ENCODE measurements at places on chromosomes 12 and 14.

DNA sequence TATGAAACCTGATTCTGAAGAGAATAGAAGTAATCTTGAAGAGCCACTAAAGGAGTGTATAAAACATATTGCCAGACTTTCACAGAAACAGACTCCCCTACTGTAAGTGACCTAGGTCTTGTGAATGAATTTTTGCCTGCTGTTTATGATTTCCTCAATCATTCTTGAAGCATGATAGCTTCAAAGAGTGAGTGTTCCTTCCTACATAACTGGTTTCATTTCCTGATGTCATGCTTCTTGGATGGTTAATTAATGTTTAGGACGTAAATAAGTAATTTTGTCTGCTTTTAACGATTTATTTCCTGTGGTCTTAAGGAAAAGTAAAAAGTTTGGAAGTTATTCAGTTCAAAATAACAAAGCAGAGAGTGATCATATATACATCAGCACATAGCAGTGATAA lies 129.8 kb downstream of the PIK3C2G start:
- no peak for DNase-seq

GRCh38 chr12:29148596-29148910 lies 525 bp upstream of the FAR2 start:
- DNase-seq: no peak

GRCh38 chr14:92441751-92442504 lies 71.7 kb upstream of the RIN3 start:
- no peak for DNase-seq

GRCh38 chr12:11961686-11962085 lies 109.1 kb upstream of the BCL2L14 start:
- DNase-seq: no peak

- no peak for DNase-seq
Measured at GRCh38 chr12:82904219-82904790, 217.6 kb downstream of the TMTC2 start.

DNA sequence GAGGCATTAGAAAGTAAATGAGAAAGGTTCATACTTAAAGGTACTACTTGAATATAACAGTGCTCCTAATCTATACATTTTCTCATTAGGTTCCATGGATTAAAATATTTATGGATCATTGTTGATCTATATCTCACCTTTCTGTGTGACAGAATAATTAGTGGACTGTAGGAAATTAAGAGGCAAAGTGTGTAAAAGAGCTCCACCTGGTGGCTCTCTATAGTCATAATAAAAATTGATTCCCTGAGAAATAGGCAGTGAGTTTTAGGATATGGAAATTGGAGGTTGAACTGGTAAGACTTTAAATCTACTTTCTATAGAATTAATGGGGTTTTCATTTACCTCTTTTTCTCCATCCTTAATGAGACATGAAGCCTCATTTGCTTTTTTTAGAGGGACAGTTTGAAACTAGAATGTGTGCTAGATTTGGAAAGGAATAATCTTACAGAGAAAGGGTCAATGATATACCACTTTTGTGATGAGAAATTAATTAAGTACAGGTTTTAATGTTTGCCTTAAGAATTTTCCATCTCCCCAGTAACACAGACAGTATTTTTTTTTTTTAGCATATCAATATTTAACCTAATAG lies 11.8 kb upstream of the DERA start:
- no peak for DNase-seq

DNA sequence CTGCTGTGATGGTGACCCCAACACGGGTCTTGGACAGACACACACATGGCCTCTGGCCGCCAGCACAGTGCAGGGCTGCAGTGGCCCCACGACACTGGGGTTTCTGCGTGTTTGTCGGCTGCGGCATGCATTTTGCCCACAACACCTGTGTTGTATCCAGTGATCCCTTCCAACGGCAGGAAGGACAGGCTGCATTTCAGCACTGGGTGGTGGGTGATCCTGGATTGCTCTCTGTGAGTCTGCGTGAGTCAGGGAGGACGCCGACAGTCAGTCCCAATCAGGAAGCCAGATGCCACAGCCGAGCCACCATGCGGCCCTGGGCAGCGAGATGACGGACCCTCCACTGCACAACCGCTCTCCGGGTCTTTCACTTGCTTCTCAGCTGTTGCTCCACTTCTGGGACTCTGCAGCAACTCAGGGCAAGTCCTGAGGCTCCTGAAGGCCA lies 20.6 kb downstream of the LRTM2 start:
- DNase-seq: no peak

- no peak for DNase-seq
Measured at GRCh38 chr12:58086006-58086405, 144.6 kb downstream of the ATP23 start.

GRCh38 chr14:91272341-91273272 lies 28.1 kb upstream of the GPR68 start:
- DNase-seq: no peak

GRCh38 chr14:90815822-90816662 lies at the start of gene TTC7B:
TTC7B (minus strand) TSS chr14:90816430; CDS start chr14:90816295, 135 bp downstream.
- peak; percentile 7 for DNase-seq

DNA sequence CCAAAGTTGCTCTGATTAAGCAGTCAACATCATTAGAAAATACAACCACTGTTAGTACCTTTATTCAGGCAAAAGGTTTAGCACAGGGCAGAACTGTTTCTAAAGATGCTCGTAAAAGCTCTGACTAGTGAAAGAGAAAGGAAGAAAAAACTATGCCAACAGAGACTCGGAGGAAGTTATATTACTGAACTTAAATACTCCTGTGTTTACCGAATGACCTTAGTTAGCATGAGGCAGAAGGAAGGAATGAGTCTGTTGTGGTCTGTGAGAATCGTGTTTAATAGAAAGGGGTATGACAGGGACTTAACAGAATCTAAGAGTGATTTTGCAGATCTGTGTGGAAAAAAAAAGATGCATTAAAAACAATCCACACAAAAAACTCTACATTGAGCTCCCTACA lies 84.1 kb upstream of the OVCH1 start:
- no peak for DNase-seq

- no peak for DNase-seq
Measured at GRCh38 chr12:89589753-89590152, 63.9 kb upstream of the POC1B start.

DNA sequence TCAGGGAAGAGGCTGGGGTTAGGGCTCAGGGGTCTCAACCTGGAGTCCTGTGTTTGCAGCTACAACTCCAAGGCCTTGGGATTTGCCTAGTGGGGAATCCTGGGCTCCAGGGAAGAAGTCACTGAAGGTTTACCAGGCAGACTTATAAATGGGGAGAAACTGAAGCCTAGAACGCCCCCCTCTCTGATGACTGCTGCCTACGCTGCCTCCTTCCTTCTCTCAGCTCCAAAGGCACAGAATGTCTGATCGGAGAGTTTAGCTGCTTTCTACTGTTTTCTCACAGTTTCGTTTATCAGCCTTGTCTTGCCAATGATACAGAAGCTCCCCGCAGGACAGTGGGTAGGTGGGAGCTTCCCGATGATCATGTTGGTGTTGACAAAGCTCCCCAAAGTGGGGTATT lies 101.7 kb downstream of the CACNA1C start:
- DNase-seq: no peak

DNA sequence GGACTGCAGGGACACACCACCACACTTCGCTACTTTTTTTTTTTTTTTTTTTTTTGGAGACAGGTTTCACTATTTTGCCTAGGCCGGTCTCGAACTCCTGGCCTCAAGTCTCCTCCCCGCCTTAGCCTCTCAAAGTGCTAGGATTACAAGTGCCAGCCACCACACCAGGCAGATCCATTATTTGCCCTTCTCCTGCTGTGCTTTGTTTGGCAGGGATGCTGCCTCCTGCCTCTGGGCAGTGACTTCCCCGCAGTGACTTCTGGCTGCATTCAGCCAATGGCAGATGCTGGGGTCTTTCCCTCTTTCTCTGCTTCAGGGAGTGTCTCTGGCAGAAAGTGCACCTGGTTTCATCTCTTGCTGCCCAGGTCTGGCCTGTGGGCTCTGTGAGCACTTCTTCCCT lies 6.7 kb upstream of the MORN3 start:
- DNase-seq: no peak

DNA sequence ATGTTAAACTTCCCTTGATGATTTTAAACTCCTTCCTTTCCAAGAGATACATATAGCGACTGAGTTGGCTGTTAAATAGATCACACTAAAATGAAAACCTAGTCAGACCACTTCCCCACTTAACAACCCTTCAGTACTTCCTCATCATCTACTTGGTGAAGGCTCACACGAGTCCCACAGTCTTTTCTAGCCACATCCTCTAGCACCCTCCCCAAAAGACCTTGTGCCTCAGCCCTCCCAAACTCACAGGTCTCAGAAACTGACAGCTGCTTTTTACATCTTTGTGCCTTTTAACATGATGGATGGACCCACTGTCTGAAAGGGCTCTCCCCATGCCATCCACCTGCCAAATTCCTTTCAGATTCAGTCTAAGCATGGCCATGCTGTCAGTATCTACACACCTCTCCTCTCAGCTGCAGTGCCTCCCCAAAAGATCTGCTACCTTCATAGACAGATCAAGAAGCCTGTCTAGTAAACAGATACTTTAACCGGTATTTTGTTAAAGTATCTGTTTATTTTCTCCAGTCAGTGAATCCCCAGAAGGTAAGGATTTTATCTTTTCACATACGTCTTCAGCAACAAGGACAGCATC lies 65.1 kb upstream of the GPHB5 start:
- peak; percentile 1 for DNase-seq

GRCh38 chr12:123289911-123290310 lies 18.3 kb upstream of the CDK2AP1 start:
- DNase-seq: no peak

- DNase-seq: no peak
Measured at GRCh38 chr14:23941230-23941629, 12.3 kb upstream of the DHRS4 start.

GRCh38 chr12:52708010-52708409 lies 4.7 kb upstream of the KRT77 start:
- no peak for DNase-seq

DNA sequence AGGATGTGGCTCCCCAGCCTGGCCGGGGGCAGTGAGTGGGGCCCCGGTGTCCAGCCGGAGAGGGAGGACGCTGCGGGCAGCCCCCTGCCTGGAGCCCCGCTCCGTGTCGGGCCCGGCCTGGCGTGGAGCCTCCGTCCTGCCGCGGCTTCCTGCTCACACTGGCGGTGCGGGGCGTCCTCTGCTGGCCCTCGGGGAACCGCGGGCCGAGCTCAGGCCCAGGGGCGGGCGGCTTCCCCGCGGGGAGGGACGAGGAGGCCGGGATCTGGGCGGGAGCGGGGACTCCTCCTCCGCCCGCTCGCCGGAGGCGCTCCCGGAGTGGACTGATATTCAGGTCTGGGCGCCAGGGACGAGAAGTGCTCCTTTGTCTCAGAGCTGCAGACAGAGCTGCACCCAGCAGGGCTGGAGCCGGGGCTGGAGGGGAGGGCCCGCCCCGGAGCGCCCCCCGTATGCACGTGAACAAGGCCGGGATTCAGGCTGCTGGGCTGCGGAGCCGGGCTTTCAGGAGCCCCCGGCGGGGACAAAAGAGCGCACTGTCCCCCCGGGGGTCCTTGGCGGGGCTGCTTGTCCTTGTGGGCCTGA lies 2.2 kb downstream of the MMP17 start:
- DNase-seq: no peak

GRCh38 chr12:58424735-58425392 lies 483.5 kb downstream of the ATP23 start:
- DNase-seq: no peak

GRCh38 chr12:3681595-3682061 lies 71.3 kb downstream of the CRACR2A start:
- DNase-seq: no peak

- no peak for DNase-seq
Measured at GRCh38 chr12:18421867-18422266, 160.5 kb downstream of the PIK3C2G start.

DNA sequence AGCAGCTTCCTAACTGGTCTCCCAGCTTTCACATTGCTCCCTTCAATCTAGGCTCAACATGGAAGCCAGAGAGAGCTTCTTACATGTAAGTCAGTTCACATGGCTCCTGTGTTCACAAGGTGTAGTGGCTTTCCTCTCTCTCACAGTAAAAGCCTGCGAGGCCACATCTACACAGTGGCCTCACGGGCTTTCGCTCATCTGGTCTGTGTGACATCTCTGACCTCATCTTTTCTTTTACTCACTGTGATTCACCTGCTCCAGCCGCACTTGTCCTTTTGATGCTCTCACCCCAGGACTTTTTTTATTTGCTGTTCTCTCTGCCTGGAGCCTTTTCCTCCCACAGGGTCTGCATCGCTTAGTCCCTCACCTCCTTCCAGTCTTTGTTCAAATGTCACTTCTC lies 122.1 kb downstream of the SLC5A8 start:
- no peak for DNase-seq

DNA sequence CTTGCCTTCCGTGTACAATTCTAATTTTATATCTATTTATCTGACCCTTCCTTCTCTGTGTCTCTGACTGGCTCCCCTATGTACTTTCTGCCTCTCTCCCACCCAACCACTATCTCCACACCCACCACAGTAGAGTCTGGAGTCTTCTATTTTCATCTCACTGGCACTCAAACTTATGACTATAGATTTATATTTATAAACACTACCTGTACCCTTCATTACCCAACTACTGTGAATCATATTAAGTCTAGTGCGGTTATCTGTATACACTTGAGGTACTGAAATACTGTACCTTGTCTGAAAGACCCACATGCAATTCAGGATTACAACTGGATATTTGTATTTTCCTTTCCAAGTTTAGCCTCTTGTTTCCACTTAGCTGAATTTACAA lies 36.1 kb downstream of the ATP2B1 start:
- no peak for DNase-seq

- DNase-seq: no peak
Measured at GRCh38 chr14:43665570-43666267, 841.4 kb downstream of the FSCB start.

DNA sequence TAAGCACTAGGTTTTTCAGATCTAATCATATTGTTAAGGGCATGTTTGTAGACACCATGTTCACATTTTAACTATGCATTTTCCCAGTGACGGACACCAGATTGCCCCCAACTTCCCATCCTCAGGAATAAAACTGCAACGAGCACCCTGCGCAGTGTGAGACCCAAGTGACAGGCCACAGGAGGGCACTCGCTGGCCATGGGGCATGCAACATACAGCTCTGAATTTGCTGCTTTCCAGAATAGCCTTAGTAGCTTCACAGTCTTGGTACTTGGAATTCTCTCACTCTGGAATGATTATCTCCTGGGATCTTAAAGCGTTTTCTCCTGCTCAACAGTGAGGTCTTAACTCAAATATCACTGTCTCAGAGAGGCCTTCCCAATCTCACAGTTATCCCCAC lies 972 bp upstream of the DDX47 start:
- no peak for DNase-seq

- DNase-seq: no peak
Measured at GRCh38 chr14:21867541-21867940, 193.9 kb upstream of the OR4E1 start.

- DNase-seq: no peak
Measured at GRCh38 chr14:80621701-80622100, 319.8 kb downstream of the CEP128 start.

DNA sequence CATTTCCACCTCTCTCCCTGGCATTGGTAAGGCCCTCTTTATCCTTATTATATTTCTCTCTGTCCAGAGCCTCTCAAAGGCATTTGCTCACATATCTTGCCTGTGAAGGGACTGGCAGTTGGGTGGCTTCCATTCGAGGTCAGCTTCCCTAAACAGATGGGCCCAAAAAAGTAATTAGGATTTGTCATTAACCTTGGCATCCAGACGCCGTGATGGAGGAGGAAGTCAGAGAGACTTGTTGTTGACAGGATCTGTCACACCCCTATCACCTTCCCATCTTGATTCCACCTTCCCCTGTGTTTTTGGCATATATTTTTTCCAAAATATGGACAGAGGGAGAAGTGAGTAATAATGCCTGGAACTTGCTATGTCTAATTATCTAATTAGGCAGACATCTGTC lies 54.0 kb upstream of the OAS1 start:
- DNase-seq: no peak

All from activated effector memory CD4-positive, alpha-beta T cell treated with Interleukin-2 at 50 U/mL for 16 hours (primary cell).